Activated T-helper 9 cell treated with anti-CD3 and anti-CD28 coated beads, Interleukin-2, amount 50 U/mL, for 16 hours (primary cell): ENCODE measurements at places on chromosomes 13 and 19.
A peak's percentile ranks its signal among the peaks of the same experiment; 100 is the strongest.

- no peak for DNase-seq
Measured at GRCh38 chr13:110448677-110449076, 112.8 kb downstream of the RAB20 start.

DNA sequence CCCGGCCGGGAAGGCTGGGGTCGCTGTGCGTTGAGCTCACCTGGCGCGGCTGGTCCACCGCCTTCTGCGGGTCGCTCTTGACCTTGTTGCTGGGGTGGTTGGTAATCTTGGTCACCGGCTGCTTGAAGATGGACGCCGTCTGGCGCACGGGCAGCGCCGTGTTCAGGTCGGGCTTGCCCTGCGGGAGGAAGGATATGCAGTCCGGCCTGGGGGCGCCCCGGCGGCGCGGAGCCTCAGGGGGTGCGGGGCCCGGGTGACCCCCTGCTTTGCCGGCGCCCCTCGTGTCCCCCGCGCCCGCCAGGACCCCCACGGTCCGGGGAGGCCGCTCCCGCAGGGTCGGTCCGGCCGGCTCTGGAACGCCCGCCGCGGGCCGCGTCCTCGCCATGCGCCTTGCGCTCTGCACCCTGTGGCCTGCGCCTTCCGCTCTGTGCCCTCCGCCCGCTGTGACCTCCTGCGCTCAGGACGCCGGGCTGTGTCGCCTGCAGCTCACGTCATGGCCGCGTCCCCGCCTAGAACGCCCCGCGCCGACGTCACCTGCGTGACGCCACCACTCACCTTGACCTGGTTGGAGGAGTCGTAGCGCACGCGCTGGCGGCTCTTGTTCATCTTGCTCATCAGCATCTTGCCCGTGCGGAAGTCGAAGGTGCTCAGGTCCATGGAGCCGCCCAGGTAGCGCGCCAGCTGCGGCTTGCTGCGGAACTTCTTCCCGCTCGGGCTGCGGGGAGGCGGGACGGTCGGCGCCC is 8.0 kb downstream of the MBD3 start:
- no peak for DNase-seq

DNA sequence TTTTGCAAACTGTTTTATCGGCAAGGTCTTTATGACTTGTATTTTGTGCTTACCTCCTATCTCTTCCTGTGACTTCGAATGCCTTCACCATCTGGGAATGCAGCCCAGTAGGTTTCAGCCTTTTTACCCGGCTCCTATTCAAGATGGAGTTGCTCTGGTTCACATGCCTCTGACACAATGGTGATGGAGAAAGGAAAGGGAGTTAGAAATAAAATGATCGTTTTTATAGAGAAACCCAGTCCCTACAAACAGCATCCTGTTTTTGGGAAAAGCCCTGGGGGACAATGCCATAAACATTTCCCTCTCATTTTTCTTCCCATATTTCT is 27.5 kb upstream of the SLC46A3 start:
- no peak for DNase-seq

DNA sequence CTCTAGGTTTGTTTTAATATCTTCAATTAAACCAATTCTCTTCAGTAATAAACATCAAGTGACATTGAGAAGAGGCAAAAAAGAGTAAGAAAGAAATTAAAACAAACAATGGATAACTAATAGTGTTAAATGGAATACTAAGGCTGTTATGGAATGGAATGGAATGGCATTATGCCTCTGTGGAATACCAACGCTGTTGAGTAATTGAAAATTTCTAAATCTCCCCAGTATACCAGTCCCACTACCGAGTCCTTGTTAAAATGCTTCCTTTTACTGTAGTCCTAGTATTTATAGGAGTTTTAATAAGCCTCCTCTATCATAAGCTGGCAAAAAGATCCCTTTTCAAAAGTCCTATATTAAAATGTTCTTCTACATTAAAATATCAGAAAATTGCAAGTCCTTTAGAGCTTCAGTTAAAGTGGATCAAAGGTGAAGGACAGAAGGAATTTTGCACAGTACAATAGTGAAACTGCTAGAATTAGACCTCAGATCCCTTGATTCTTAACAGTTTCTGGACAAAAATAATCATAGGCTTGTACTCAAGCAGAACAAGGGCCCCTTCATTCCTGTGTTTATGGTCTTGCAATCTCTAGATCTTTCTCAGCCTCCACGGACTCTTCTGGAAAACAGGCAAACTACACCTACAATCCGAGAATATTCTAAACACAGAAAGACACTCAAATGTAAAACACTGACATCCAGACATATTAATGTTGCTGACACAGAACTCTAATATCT is 128.2 kb downstream of the PCDH9 start:
- no peak for DNase-seq

DNA sequence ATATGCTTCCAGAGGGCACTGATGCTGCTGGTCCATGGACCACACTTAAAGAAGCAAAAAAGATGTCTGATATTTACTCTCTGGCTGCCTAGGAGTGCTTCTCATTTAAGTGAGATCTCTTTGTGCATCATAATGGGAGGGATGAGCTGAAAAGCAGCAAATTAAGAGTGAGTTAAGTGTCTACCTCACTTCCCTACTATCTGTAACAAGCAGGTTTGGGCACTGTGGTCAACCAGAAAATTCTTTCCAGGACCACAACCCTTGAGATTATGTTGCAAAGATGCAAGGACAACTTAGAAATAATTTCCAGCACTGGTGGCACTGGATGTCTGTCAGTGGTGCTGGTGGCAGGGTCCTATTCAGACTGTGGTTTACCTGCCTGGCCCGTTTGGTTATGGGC is 52.1 kb upstream of the USPL1 start:
- no peak for DNase-seq

GRCh38 chr13:22945321-22946226 is 235.2 kb upstream of the SGCG start:
- no peak for DNase-seq

DNA sequence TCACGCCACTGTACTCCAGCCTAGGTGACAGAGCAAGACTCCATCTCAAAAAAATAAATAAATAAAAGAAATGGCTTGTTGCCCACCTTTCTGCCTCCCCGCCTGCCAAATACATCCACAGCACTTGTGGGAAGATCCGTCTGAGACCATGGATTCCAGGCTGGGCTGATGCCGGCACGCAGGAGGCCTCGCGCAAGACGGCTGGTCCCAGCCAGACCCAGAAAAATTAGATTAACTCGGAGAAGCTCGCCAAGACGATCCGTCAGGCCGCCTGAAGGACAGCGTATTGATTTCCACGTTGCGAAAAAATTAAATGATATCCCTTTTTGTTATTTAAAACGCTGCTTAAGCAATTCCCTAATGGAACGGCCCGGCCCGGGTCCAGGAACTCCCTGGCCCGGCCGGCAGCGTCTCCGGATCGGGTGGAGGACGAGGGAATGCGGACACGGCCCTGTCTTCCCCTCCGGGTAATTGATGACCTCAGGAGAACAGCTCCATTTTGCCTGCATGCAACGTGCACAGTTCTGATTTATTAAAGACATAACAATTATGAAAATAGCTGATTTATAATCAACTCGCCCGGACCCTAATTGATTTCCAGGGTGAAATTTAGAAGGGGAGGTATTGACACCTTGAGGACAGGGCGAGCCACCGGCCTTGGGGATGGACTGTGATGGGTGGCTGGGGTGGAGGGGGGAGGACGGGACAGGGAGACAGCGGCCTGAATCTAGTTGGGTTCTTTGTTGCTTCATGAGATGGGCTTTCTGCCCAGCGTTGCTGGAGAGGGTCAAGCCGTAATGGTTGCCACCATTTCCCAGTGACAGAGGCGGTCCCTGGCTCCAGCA is 52.1 kb downstream of the ZNRF4 start:
- DNase-seq = no peak

DNA sequence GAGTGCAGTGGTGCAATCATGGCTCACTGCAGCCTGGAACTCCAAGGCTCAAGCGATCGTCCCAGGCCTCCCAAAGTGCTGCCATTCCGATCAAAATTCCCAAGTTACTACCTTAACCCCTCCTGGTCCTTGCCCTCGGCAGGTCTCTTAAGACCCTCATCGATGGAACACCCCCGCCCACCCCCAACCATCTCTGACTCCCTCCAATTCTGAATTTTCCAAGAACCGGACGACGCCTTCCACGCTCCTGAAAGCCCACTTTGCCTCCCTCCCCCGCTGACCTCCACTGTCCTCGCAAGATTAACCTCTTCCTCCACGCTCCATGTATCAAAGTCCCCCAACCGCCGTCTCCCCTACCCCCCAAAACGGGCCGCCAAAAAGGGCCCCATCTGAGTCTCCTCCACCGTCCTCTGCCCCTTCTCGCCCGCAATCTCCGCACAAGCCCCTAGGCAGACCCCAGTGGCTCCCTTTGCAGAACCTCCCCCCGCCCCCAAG is 539 bp downstream of the DAPK3 start:
- DNase-seq = no peak

DNA sequence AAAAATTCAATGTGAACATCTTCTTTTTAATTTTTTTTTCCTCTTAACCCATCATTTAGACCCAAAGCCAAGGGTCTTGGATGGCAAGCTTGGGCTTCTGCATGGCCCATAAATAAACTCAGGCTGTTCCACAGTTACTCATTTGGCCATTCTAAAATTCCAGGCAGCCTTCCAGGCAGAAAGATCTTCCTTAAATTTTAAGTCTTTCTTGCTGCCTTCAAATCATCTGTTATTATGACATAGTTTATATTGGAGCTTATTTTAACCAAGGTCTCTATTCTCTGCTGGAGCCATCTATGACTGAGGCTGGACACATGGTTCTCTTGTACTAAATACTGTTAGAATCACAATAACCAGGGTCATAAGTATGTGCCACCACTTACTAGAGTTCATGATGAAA is 317.3 kb upstream of the MAB21L1 start:
- no peak for DNase-seq

DNA sequence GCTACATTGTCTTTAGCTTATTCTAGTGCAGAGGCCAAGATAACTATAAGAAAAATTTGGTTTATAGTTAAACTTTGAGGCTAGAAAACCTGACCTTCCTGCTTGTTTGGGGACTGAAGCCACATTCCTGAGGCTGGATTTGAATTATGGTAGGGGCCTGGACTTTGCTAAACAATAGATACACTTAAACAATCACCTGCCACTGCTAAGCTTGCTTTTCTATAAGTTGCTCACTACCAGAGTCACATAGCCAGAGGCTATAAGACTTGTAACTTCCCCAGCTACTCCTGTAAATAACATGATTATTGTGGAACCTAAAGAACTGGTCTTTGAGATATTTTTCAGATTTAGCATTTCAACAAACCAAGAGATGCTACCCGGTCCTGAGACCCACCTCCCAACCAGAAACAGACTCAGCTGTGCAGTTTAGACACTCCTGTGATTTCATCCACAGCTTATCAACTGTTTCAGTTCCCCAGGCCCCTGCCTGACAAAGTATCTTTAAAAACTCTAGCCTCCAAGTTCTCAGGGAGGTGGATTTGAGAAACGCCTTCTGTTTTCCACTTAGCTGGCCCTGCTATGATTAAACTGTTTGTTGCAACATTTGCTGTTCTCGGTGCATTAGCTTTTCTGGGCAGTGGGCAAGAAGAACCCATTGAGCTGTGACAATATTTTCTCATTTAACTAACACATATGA is 77.7 kb downstream of the MIPEP start:
- DNase-seq = no peak

GRCh38 chr13:93305886-93306285 is 79.3 kb downstream of the GPC6 start:
- no peak for DNase-seq

- no peak for DNase-seq
Measured at GRCh38 chr13:20157151-20157796, 3.6 kb downstream of the GJA3 start.

- DNase-seq = peak; percentile 42
Measured at GRCh38 chr19:32976223-32976805, 4.3 kb downstream of the FAAP24 start.

GRCh38 chr13:85549819-85550218 is 249.4 kb downstream of the SLITRK6 start:
- DNase-seq = no peak

- DNase-seq = no peak
Measured at GRCh38 chr13:30792285-30793000, 57.1 kb downstream of the ALOX5AP start.

DNA sequence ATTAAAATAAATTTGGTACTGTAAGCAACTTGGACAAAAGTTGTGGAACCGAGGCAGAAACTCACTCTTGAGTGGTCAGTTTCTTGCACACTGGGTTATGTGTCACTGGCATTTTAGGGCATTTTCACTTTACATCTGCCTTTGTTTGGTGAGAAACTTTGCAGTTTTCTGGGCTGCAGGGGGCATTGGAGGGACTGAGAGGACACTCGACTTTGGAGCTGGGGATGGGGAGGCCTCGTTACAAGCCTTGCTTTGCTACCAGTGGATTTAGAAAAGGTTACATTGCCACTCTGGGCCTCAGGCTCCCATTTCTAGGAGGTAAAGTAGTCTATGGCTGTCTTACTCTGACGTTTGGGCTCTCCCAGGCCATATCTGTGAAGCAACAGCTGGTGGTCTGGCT is 41.9 kb upstream of the ZNF536 start:
- no peak for DNase-seq

GRCh38 chr13:101303521-101303920 is 112.8 kb downstream of the NALCN start:
- DNase-seq = no peak

GRCh38 chr13:78586706-78587105 is 16.6 kb downstream of the POU4F1 start:
- no peak for DNase-seq

DNA sequence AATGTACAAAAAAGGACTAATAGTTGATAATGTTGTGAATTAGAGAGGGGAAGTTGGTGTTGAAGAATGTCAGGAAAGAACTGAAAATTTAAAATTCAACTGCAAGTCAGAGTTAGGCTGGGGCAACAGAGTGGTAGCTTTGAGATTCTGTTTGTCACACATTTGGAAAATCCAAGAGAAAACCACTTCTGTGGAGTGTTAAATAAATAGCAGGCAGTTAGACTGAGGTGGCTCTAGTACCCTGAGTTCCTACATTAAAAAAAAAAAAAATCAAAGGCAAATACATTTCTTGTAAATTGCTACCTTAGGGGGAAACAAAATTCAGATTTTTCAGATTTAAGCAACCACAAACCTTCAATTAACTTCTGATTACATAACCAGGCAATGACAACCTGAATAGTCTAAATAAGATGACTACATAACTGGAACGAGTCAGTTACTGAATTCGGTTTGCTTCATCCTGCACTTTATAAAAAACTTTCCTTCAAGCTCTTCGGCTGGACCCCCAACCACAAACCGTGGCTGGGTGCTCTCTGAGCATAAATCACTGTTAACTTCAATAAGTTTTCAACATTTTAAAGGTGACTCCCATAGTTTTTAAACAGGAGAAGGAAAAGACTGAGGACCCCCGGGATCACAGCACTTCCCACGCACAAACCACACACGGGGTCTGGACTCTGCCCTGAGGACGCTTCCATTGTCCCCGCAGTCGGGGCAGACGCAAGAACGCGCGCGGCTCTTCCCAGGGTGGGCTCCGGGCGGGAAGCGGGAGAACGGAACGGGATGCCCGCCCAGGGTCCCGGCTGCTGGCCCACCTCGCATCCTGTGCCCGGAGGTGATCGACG is 725 bp downstream of the ZNF682 start:
- DNase-seq = no peak

- no peak for DNase-seq
Measured at GRCh38 chr19:12800466-12800770, 1.2 kb downstream of the PRDX2 start.
